ENCODE measurements at places on chromosomes 11 and 22.

- DNase-seq: no peak
Measured at GRCh38 chr11:5703741-5704536, 14.3 kb downstream of the TRIM22 start.

DNA sequence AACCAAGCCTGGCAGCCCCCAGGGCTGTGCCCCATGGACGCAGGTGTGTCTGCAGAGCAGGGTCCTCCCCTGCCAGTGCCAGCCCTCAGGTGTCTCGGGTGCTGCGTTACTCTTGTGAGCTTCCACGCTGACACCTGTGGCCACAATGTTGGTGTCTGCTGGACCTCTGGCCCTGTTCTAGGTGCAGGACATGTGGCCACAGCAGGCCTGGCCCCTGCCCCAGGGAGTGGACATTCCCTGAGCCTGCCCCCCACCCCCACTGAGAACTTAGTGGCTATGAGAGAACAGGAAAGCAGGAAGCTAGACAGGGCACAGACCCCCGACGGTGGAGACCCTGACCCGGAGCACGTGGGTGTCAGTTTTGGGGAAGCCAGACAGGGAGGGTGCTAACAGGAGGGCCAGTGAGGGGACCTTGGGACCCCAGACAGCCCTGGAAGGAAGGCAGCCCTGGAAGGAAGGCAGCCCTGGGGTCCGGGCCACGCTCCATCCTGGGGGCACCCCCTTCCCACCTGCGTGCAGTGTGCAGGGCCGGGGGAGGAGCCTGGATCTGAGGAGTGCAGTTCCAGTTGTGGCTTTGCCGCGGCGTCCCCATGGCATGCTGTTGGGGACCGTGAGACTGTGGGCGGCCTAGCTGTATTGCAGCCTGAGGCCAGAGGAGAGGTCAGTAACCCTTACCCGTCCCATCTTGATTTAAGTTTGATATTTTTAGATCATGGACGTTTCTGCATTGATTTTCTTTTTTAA, 43.9 kb upstream of the PPARA start:
- DNase-seq: no peak

DNA sequence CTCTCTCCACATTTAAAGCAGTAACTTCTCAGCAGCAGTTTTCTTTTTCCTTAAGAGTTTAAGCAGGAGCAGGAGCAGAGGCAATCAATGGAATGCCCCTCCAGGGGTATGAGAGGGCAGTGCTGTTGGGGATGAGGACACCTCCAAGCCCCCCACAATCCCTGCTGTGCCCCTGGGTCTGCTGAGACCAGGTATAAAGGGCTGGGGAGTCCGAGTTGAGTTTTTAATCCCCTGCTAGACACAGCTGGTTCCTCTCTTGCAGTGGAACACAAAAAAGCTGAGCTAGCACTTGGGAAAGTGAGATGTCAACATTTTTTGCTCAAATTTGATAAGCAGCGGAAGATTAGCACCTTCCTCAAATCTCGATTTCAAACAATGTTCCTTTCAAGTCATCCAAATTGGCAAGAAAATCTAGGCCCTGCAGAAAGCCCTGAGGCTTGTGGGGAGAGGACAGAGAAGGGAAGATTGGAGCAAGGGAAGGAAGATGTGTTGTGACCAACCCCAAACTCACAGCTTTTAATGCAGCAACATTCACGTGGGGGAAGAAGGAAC, 581.9 kb downstream of the SOX6 start:
- DNase-seq: no peak

DNA sequence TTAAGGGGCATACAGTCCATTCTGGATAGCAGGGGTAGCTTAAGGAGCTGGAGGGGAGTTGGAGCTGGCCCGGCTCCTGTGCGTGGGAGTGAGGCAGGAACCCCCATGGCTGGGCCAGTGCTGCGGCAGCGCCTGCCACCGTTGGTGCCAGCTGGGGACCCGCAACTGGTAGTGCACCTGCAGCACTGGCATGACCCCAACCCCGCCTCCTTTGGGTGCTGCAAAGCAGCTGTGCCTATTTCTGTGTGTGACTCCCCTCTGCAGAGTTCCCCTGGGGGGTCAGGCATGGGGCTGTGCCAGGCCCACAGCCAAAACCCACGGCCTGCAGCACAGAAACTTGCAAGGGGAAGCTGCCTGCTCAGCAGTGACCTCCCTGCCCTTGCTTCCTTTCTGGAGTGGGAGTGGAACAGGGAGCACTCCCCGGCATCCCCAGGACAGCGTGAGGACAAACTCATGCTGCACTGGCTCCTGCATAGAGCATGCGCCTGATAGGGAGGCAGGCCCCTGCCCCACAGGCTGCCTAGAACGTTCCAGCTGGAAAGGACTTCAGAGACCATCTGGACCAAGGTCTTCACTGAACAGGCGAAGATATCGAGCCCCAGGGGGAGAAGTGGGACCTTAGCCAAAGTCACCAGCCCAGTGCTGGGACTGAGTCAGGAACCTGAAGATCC, 26.2 kb upstream of the RAB1B start:
- DNase-seq: no peak

- peak; percentile 17 for DNase-seq
Measured at GRCh38 chr22:40463017-40463631, 92.7 kb downstream of the SGSM3 start.

- no peak for DNase-seq
Measured at GRCh38 chr11:79026803-79027445, 413.9 kb downstream of the TENM4 start.

DNA sequence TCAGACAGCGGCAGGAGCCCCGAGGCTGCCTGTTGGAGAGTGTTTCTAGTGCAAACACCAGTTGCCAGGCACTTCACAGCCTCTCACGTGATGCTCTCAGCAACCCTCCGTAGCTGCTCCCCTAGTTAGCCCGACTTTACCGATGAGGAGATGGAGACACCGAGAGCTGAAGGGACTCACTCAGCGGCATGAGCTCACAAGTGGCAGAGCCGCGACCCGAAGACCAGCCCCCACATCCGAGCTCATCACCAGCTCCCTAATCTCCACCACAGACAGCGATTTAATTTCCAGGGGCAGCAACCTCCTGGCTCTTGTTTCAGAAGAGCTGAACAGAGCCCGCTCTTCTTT, 28.7 kb upstream of the RTL6 start:
- DNase-seq: no peak

- DNase-seq: no peak
Measured at GRCh38 chr22:45212306-45212709, 28.4 kb downstream of the KIAA0930 start.

DNA sequence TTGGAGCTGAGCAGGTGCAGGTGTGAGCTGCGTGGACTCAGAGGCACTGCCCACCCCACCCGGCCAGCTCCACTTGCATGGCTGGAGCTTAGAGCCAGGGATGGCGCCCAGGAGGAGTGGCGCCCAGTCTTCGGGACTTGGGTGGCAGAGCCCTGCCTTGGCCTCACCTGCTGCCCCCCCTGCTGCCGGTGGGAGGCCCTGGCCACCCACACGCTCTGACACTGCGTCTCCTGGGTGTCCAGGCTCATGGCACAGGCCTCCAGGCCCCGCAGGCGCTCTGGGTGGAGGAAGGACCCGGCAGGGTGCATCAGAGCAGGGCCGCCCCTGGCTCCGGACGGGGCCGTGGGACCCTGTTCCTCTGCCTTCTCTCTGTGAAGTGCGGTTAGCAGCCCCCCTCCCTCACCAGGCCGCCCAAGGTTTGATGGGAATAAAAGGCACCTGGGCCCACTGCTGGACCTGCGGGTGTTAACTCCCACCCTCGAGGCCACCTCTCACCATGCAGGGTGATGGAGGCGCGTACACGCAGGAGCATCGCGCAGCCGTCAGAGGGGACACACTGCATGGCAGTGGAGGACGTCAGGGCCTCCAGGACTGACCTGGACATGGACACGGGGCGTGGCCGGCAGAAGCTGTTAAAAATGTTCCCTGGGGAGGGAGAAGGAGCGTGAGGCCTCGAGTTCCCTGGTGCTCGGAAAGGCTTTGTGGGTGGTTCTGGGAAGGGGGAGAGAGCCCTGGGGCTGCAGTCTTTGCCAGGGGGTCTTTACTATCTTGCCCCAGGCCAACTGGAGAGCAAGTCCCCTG, 11.8 kb downstream of the IL17REL start:
- no peak for DNase-seq

DNA sequence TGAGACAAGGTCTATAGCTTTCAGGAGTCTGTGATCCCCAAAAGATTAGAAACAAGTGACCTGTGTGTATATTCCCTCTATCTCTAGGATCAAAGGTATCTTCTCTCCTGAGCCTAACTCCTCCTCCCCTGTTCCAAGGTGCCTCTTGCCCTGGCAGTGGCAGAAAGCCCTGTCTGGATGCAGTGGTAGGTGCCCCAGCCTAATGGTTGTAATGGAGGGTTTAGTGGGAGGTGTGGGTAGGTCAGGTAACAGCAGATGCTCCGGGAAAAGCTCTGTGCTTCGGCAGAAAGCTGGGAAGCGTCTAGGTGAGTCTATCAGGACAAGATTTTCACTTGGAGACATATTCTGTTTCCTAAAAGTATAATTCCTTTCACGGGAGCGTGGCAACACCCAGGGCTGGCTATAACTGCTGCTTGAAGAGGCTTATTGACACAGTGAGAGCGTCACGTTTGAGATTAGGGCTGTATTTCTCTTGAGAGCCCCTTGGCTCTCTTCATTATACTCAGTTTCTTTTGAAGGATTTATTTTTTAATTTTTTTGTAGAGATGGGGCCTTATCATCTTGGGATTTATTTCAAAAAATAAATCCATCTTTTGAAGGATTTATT, 49.5 kb downstream of the PRR5L start:
- DNase-seq: no peak

- no peak for DNase-seq
Measured at GRCh38 chr11:31060880-31061279, 308.7 kb downstream of the DCDC1 start.

- no peak for DNase-seq
Measured at GRCh38 chr11:66309475-66309874, 7.4 kb downstream of the CD248 start.

- no peak for DNase-seq
Measured at GRCh38 chr11:123180574-123180973, 14.5 kb downstream of the CLMP start.

DNA sequence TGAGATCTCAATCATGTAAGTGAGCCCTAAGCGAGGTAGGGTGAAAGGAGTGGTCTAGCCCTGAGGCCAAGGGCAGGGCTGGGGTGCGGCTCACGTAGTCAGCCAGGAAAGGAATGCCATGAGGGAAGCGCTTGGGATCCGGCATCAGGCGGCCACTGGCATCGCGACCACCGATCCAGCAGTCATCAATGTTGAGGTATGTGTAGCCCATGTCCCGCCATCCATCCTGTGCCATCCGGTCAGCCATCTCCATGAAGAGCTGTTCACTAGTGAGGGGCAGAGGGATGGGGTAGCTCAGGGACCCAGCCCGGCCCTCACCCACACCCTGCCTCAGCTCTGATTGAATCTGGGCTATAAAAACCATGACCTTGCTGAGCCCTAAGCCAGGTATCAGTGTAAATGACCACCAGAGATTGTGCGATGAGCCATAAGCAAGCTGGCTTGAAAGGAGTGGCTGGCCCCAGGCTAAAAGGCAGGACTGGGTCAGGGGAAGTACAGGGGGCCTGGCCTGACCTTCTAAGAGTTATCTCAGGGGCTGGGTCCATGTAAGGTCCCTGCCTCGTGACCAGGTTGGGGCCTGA, 2.9 kb downstream of the NAGA start:
- no peak for DNase-seq
